T-helper 1 cell (primary cell): ENCODE measurements at places on chromosomes 12 and 14.

GRCh38 chr14:74979029-74979428 lies 23.6 kb upstream of the PGF start:
- no peak for DNase-seq

- no peak for DNase-seq
Observed at GRCh38 chr12:87923361-87923760, 105.8 kb downstream of the C12orf50 start.

GRCh38 chr12:65800937-65801336 lies 23.3 kb upstream of the HMGA2 start:
- DNase-seq = no peak

GRCh38 chr14:72613231-72613974 lies 280.5 kb downstream of the DPF3 start:
- no peak for DNase-seq

DNA sequence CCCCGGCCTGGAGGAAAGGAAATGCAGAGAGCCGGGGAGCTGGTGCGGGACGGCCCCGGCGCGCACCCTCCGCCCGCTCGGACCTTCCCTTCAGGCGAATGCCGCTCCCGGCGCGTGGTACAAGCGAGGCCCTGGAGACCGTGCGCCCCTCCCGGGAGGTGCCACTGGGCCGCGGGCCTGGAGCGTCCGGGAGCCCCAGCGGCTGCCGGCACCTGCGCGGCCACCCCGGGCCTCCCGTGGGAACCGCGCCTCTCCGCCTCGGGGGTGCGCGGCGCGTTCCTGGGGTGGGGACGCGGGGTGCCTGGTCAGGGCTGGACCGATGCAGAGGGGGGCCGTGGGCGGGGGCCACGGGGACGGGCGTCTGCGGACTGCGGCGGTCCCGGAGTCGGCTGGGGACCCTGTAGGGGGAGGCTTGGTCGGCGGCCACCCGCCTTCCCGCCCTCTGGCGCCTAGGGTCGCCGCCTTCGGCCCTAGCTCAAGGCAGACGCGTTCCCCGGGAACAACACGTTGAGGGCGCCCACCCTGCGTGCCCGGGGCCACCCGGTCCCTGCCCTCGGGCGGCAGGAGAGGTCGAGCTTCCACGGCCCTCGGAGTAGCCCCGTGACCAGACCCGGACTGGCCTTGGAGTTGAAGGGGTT lies 599 bp downstream of the PAPLN start:
- no peak for DNase-seq

GRCh38 chr14:71296184-71296583 lies 388.9 kb downstream of the PCNX1 start:
- DNase-seq = no peak

DNA sequence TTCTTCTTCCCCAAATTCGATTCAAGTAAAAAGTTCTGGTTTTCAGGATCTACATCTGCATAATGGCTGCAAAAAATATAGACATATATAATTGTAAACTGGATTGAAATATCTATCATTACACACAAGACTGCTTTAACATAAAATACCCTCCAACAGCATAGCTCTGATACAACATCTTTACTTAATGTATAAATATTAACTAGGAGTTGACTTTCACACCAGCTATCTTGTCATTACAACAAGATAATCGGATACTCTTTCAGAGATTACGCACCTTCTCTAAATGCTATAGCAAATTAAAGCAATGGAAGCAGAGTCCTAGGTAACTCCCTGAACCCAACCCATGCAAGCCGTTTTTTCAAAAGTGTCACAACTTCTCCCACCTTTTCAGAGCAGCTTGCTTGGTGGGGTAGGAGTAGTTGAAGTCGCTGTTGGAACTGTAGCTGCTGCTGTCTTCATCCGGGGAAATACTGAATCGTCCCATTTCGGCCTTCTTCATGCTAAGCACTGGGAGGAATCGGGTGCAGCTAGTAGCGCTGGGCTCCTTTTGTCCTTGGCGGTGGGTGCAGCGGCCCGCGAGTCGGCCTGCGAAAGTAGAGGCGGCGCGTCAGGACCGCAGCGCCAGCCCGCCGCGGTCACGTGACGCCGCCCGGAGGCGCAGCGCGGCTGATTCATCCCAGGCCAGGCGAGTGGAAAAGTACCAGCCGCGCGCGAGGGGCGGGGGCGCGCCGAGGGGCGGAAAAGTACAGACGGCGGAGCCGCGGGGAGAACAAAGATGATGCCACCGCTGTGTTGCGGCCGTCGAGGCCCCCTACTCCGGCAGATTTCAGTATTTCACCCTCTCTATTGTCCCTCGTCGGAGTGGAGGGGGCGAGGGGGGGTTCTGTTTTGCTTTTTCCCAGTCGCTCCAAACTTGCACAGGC lies 1.5 kb downstream of the SLC38A2 start:
- peak; percentile 85 for DNase-seq

DNA sequence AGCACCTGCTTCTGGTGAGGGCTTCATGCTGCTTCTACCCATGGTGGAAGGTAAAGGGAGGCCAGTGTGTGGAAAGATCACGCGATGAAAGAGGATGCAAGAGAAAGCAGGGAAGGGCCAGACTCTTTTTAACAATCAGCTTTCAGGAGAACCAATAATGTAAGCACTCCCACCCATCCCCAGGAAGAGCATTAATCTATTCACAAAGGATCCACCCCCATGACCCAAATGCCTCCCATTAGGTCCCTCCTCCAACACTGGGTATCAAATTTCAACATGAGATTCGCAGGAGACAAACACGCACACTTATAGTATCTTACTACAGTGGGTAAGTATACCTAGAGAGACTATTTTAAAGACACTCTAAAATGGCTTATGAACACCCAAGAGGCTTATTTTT lies 80.5 kb upstream of the TMCC3 start:
- DNase-seq = no peak

- no peak for DNase-seq
Observed at GRCh38 chr12:43462741-43463140, 89.3 kb downstream of the ADAMTS20 start.

- no peak for DNase-seq
Observed at GRCh38 chr12:106584104-106585064, 1.6 kb downstream of the RFX4 start.

DNA sequence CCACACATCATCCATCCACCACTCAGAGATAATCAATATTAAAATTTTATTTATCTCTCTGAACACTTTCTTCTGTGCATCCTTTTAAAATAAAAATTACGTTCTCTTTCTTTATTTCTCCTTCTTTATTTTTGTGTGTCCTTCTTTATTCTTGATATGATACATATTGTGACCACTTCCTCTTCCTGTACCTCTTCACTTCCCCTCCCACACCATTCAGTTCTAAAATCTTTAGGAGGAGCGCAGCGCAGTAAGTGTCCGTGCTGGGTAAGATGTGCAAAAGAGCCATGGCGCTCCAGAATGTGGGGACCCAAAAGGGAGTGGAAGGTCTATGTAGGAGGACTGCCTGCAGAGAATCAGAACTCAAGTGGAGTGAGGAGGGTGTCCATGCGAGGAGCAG lies 256.7 kb downstream of the ITPR2 start:
- DNase-seq = no peak

DNA sequence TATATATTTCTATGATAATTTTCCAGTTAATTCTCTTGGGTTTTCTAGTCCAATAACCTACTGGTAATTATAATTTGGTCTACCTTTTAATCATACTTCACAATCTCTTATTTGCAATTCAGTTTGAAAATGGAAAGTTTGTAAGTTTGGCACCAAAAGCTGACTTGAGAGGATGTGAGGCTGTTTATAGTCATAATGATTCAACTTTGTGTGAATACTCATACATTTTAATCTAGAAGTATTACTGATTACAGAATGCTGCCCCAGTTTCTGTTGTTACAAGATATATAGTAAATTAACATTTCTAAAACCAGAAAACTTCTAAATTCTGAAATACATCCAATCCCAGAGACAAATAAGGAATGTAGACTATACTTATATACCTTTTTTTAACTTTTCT lies 158.2 kb downstream of the SLC38A4 start:
- no peak for DNase-seq

DNA sequence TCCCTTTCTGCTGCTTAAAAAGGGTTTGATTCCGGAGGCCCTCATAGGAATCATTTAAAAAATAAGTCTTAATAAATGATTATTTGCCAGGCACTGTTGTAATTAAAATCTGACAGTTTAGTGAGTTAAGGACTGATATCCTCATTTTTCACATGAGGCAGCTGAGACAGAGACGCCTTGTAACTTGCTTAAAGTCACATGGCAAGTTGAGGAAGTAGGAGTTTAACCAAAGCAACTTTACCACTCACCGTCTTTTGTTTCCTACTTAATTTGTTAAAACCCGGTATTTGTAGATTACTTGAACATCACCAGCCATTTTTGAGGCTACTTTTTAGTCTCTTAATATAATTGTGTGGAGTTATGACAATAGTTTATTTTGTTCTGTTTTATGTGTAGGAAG lies 2.4 kb downstream of the TIGAR start:
- DNase-seq = no peak

DNA sequence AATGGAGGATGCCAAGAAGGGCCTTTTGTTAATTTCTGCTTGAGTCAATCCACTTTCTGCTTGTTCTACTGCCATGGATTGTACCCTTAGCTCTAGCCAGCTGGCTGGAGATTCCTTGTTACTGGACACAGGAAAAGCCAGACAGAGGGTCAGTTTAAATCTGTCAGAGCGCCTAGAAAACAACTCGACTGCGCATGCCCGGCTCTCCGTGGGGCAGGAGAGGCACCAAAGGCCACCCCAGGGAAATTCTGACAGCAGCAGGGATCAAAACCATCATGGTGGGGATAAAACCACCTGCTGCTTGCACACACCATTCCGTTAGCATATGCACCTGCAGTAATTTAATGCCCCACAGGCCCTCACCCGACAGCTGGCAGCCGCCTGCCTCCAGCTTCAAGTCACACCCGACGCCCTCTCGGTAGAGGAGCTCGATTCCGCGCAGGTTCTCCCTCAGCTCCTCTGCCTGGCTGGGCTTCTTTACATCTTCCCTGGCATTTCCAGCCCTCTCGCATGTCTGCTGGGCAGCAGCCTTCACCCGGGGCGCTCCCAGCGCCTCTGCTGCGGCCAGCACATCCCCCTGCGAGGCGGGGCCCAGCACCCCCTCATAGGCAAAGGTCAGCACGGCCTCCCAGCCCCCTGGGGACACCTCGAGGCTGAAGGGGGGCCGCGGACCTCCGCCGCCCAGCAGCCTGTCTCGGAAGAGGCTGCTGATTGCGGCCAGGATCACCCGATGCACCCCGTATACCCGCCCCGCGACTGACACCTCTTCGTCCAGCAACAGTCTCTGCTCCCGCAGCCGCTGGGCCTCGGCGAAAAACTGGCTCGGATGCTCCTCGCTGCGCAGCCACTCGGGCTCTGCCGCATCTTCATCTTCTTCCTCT lies 1.0 kb downstream of the KLHL33 start:
- no peak for DNase-seq

- DNase-seq = no peak
Observed at GRCh38 chr12:106436164-106436563, 78.6 kb downstream of the POLR3B start.

GRCh38 chr12:52425466-52425865 lies 8.7 kb downstream of the KRT75 start:
- no peak for DNase-seq

GRCh38 chr12:15268927-15269552 lies 47.8 kb upstream of the RERG start:
- peak; percentile 23 for DNase-seq

DNA sequence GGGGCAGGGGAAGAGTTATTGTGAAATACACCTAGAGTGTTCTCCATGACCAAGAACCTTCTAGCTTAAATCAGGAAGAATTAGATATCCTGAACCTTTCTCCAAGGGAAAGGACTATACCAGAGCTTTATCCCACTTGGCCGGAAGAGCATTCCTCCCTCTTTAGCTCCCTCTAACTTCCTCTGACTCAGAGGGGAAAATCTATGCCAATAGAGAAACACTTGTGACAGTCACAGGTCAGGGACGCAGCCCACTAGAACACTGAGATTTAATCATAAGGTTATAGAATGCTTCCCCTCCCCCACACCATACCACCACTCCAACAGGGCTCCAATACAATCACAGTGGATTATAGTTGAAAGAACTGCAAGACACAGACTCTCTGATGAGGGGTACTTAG lies 55.4 kb upstream of the RFX4 start:
- no peak for DNase-seq

- DNase-seq = no peak
Observed at GRCh38 chr14:76126076-76126475, 25.6 kb upstream of the GPATCH2L start.

- no peak for DNase-seq
Observed at GRCh38 chr12:94750864-94751263, 100.5 kb upstream of the TMCC3 start.

DNA sequence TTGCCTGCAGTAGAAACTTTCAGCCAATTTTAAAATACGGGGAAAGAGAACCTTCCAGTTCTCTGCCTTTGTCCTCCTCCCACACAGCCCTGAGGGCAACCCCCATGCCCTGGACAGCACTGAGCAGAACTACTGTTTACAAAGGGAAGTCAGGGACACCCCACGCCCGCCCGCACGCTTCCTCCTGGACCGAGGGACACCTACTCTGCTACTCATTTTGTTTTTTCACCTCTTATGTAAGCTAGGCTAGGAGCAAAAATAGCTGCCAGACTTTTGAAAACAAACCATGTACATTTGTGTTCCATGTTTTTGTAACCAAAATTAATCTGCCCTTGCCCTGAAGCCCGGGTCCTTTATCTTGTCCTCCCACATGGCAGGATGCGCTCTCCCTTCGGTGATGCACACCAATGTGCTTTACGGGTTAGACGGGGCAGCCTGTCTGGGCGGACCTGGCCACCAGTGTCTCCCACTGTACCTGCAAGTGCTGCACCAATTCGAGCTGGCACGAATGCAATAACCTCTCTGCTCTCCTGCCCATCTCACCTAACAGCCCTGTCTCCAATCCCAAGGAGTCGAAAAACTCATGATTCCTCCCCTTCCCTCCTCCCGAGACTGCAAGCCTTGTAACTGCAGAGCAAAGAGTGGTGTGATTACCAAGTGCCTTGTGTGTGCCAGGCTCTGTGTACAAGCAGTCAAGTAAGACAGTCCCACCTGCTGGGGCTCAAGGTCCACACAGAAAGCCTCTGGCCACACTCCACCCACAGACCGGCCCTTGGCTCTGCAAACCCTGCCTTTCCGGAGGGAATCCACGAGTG lies 85.2 kb downstream of the CCDC88C start:
- no peak for DNase-seq

DNA sequence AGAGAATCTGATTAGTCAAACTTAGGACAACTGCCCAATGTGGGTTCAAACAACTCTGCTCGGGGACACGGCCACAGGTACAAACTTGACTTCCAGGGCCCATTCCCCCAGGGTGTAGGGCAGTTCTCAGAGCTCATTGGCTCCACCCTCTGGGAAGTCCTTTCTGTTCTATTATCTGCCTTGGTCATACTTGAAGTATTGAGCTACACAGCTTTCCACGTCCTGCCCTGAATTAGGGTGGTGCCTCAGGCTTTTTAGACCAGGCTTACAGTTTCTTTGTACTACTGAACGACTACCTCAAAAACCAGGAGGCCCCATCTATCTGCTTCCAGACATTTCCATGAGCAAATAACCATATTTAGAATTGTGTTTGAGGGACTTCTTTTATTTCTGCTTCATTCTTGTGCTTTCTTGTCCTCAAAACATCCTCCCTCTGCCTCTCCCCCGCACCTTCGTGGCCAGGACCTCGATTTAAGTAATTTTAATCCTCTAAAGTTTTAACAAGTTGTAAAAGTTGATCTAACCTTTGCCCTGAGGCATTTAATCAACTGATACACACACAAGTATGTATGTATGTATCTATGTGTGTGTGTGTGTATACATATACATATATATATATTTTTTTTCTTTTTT lies 281.7 kb upstream of the AMIGO2 start:
- peak; percentile 83 for DNase-seq
